NCI-H524 treated with DMSO at 0.1 percent for 48 hours (cell line): ENCODE measurements at places on chromosomes 7 and 10.

- no peak for DNase-seq
Observed at GRCh38 chr10:73136627-73137026, 26.4 kb downstream of the NUDT13 start.

DNA sequence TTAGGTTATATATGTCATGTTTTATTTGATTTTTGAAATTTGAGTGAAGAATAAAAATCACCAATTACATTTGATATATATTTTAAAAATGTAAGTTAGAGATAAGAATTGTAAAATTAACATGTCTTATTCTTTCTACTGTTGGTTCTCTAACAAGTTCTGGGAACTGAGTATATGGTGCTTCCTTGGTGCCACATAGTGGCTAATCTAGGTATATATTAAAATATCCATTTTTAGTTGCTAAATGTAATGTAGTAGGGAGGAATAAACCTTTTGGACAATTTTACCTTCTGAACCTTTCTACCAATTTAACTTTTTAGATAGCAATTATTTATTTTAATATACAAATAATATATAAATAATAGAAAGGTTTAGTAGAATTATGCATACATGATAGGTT is 17.5 kb downstream of the CFAP69 start:
- no peak for DNase-seq

- DNase-seq, result no peak
Observed at GRCh38 chr7:70539205-70539604, 592.7 kb upstream of the GALNT17 start.

GRCh38 chr7:138891446-138891810 is 89.8 kb downstream of the KIAA1549 start:
- DNase-seq, result peak; percentile 60

DNA sequence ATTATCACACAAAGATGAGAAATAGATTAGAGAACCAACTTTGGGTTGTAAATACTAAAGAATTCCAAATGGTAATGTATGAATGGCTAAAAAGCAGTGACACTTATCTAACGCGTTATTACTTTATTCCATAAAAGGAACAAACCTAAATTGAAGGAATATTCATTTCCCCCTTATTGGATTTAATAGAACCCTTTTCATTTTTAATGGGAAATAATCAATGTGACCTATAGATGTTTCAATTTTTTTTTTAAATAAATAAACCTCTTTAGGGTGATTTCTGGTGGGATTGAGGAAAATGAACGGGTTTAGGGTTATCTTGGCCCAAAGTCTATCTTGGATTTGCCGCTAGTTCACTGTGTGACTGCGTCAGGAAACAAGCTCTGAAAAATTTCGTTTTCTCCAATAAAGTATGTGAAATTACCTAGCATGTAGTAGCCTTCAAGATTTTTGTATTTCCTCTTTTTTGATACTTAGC is 1.9 kb upstream of the ACBD5 start:
- no peak for DNase-seq

DNA sequence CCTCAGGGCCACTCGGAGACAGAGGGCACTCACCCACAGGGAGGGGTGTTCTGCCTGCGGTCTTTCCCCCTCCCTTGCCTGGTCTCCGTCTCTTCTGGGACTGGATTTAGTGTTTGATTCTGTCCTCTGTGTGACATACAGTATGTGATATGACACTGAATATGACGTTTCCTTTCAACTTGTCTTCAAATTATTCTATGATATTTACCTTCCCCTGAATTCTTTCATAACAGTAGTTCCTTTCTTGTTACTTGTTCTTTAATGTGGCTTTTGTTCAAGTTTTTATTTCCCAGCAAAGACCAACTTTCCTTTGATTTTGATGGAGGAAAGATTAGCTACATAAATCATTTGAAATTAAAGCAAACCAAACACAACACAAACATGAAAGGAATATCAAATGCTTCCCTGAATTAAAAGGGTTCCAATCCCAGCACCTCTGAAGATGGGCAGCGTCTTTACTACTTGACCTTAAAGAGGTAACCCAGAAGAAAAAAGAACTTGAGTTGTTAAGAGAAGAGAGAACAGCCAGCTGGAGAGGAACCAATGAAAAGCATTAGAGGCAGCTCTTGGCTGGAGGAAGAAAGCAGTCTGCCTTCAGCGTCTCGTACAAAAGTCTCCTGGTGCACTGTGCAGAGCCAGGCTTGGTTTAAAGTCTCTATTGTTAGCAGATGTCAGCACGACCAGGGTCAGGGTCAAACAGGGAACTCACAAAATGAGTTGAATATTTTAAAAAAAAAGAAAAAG is 18.3 kb upstream of the RHEB start:
- DNase-seq, result no peak

DNA sequence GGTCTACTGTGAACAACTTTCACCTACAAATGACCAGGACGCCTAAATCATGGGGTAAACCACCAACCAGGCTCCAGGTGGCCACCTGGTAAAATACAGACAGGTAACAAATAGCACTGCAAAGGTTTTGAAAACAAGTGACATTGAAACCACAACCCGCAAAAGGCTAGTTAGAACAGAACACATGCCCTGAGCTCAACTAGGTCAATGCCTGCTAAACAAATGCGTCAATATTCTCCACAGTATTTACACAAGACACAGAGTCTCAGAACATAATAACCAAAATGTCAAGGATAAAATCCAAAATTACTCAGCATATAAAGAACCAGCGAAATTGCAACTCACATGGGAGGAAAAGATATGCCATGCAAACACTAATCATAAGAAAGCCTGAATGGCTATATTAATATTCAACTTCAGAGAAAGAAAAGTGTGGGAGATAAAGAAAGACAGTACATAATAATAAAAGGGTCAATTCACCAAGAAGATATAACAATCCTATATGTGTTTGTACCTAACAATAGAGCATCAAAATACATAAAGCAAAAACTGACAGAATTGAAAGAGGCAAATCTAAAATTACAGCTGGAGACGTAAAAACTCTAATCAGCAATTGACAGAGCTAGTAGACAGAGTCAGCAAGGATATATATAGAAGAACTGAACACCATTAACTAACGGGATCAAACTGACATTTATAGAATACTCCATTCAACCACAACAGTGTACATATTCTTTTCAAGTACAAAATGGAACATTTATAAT is 47.6 kb downstream of the SMURF1 start:
- no peak for DNase-seq

DNA sequence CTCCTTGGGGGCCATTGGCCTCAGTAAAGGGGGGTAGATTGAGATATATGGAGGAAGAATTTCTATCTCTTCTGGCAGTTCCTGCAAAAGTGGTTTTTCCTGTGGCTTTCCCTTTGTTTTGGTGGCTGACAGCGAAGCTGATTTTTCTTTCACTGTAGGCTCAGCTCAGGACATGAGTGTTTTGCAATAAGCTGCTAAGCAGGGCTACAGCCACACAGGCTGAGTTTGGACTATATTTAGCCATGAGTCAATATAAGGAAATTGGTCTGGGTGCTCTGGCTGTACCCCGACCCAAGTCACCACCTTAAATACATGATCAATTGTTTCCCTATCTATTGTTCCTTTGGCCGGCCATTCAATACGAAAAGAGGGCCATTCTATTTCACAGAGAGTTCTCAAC is 212.7 kb upstream of the KCND2 start:
- no peak for DNase-seq

GRCh38 chr10:106083572-106083971 is 1080.9 kb downstream of the SORCS1 start:
- no peak for DNase-seq

DNA sequence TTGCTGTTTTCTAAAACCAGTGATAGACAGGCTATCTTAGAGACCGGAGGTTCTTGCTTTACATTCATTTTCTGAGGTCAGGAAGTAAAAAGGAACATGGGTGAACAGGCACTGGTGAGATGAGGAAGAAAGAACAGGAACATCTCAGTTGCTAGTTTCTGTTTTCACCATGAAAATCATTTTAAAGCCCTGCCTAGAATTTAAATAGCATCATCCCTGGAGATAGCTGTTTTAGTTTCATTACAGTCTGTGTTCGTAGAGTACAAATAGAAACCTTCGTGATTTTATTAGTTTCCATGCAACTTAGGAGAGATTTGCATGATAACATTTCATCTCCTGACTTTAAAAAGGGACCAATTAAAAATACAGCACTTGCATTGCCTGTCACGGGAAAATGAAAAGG is 14.7 kb downstream of the KCNMA1 start:
- no peak for DNase-seq

- DNase-seq, result no peak
Observed at GRCh38 chr7:93179173-93179572, 31.0 kb upstream of the SAMD9L start.

DNA sequence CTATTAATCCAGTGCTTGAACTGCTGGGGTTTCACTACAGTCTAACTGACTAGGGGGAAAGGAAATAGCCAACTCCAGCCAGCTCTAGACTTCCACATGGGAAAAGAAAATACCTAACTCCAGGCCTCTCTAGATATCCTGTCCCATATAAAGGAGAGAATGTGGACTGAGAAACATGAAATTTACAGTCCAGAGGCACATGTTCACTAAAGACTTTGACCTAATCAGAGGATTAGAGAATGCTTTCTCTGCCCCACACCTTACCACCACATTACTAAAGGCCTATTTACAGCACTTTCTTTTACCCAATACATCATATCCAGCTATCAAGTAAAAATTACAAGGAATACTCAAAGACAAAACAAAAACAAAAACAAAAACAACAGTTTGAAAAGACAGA is 164.2 kb downstream of the PCLO start:
- DNase-seq, result no peak
